HFFc6 (cell line): ENCODE measurements at places on chromosomes 4 and X. TPM values are rescaled to one million over a fixed set of nuclear protein-coding genes. Genes with fewer than 3 reads are reported as not detected.

GPRIN3 gene
- 0.02 to 0.21 TPM (median 0.12 TPM) in 3 replicates for total RNA-seq

SPINK2 gene
- total RNA-seq = not detected in 3 replicates

AMER1 gene
- total RNA-seq = 1.9 and 2.4 TPM in 2 replicates

ART3 gene
- total RNA-seq = not detected in 3 replicates
